ENCODE measurements at places on chromosomes 6 and 20. TPM values are rescaled to one million over a fixed set of nuclear protein-coding genes. Genes with fewer than 3 reads are reported as not detected.

DNA sequence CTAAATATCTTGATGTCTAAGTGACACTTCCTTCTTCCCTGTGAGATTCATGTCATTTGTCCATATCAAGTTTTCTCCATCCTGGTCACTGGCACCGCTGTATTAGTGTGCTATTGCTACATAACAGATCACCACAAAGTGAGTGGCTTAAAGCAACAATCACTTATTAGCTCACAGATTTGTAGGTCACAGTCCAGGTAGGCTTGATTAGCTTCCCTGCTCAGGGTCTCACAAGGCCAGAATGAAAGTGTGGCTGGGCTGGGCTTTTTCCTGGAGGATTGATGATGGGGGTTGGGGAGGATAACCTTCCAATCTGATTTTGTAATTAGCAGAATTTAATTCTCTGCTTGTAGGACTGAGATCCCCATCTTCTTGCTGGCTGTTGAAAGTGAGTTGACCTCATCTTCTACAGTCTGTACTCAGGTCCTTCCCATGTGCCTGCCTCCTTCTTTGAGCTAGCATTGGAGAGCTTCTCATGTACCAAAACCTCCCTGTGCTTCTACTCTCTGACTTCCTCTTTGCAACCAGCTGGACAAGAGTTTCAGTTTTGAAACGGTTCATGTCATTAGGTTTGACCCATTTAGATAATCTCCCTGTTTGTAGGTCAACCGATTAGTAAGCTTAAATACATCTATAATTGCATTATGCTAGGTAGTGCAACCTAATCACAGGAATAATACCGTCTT is 152.4 kb upstream of the MAN1A1 start:
- DNase-seq: no peak

- no peak for DNase-seq
Measured at GRCh38 chr6:151044465-151045441, 179.3 kb downstream of the MTHFD1L start.

DNA sequence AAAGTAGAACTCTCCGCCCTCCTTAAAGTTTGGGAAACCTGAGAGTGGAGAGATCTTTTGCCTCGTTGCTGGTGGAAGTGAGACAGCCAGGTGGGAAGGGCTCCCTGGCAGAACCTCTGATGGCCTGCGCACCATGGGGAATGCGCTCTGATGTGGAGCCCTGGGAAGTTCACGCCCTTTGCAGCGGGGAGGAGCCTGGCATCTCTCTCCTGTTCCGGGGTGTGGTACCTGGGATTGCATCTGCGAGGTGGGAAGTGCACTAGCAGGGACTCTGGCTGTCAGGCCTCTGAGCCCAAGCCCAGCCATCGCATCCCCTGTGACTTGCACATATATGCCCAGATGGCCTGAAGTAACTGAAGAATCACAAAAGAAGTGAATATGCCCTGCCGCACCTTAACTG is 159.8 kb downstream of the AKAP7 start:
- no peak for DNase-seq

Gene DSN1
- 30.1 TPM for polyA plus RNA-seq

DNA sequence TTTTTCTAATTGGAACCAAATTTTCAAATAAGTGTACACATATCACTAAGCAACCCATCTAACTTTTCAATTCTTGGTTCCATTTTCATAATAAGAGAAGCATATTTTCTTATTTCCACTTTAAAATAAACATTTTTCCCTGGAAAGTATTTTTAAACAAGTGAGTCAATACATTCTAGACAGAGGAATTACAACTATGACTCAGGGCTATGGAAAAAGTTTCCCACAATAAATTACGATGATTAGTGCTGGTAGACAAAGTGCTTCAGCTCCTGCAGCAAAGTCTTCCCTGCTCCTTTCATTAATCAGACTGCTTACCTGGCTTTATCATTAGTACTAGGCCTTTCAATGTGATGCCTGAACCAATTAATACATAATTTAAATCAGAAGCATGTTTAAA is 322.5 kb downstream of the HACE1 start:
- DNase-seq: no peak

GRCh38 chr6:70289299-70289698 is 13.6 kb downstream of the COL9A1 start:
- DNase-seq: no peak

- DNase-seq: no peak
Measured at GRCh38 chr20:49447946-49448809, 34.3 kb downstream of the KCNB1 start.

DNA sequence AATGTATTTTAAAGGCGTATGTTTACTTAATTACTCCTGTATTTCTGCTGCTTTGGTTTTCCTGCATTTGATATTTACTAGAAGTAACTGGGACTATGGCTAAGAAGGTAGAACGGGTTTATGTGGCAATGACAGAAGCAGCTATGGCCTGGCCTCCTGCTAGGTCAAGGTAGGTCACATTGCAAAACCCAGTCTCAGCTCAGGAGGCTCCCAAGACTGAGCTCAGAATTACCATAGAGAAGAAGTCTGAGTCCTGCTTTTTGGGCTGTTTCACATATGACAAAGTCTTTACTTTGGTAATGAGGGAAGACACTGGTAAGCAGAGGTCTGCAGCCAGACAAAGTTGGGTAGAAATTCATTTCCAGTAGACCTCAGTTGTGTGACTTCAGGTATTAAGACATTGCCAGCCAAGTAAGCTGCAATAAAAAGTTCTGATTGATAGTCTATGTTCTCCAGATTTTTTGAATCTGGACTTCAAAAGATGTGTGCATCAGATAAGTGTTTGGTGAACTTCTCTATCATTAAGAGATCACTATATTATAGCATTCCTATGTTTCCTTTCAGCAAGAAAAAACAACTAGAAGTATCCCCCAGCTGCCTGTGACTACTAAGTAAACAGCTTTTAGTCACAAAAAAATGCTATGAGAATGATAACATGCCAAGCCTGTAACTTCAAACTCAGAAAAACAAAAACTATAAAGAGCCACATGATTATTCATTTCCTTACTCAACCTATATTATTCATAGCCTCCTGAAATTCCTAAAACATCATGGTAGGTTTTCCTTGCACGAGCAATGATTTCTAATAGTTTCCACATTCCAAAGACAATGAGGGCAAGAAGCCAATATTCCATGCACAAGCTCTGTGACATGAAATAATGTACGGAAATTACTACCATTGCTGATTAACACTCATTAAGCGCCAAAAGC is 312.3 kb downstream of the HAO1 start:
- no peak for DNase-seq

DNA sequence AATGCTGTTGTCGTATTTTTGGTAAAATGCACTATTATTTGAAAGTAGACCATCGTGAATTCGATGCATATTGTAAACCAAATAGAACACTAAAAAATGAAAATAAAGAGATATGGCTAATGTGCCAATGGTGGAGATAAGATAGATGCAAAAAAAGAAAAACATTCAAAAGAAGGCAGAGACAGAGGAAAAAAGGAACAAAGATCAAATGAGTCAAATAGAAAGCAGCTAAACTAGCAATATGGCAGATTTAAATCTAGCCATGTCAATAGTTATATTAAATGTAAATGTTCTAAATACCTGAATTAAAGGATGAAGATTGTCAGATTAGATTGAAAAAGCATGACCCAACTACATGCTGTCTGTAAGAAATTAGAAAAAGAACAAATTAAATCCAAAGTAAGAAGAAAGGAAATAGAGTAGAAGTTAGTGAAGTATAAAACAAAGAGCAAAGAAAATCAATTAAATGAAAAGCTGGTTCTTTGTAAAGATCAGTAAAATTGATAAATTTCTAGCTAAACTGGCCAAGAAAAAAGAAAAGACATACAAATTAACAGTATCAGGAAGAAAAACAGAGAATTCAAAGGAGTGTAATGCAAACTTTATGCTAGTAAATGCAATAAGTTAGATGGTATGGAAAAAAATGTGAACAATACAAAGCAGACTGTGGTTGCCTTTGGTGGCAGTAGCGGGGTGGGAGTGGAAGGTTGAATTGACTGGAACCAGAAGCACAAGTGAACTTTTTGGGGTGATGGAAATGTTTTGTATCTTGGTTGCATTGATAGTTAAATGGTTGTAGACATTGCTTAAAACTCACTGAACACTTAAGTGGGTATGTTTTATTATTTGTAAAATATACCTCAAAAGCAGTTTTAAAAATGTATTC is 44.8 kb downstream of the PTPN1 start:
- DNase-seq: no peak

DNA sequence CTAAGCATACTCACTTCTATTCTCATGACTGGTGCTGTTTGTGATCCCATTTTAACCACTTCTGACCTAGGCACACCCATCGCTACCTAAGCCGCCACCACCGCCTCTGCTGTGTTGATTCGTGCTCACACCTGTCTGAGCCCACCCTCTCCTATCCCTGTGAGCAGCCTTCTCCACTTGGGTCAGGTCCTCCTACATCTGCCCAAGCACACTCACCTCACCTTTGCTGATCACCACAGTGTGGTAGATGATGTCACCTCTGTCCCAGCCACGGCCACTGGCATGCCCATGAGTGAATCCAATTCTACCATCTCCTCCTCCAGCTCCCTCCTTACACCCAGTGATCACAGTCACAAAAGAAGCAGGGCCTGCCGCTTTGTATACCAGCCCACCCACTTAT is 20.8 kb downstream of the MUC22 start:
- DNase-seq: no peak

Gene IL17F
- not detected for polyA plus RNA-seq

DNA sequence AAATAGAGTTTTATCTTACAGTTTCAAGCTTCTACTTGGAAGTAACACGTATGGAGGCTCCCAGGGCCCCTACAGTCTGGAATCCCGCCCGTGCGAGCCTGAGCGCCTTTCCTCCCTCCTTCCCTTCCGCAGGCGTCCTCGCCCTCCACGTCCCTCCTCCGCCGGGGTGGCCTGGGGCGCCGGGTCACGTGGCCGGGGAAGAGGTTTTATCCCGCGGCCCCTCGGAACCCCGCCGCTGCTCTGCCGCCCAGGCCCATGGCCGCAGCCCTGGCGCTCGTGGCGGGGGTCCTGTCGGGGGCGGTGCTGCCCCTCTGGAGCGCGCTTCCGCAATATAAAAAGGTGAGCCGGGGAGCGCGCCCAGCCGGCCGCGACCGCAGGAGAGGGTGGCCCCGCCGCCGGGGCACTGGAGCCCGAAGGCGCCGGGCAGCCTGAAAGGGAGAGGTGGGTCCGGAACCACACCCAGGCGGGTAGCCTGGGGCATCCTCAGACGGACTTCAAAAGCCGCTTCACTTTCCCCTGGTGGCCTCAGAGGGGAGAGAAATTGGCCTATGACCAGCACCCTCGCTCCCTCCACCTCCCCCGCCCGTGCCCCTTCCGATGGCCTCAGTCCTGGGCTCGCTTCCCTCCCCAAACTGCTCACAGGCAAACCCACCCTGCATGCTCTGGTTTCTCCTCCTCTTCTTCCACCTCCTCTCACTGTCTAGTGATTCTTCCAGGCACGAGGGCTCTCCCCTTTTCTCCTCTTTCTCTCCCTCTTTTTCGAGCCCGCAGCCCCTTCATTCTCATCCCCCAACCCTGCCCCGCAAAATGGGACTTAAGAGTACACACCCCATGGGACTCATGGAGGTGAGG is at the start of gene CLPSL2:
Gene CLPSL2, plus strand, starts transcription at position 235 of the 852 bp plus-strand sequence. Its CDS starts 21 bp downstream, at position 256.
- DNase-seq: peak; percentile 39

DNA sequence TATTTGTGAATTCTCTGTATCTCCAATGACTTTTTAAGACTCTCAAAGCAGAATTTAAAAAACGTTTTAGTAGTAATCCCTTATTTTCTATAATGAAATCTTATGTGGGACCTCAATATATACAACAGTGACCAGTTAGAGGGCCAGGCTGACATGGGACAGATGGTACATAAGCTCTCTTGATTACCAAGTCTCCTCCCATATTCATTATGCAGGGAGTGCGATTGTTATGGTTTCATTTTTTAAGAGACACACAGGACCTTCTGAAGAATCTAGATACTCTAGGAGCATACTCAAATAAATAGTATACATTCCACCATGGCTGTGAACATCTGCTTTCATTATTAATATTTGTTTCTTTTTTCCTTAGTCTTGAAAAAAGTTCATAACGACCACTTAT is 43.5 kb downstream of the GCLC start:
- no peak for DNase-seq

GRCh38 chr20:41248368-41249024 is 69.0 kb downstream of the ZHX3 start:
- peak; percentile 2 for DNase-seq

DNA sequence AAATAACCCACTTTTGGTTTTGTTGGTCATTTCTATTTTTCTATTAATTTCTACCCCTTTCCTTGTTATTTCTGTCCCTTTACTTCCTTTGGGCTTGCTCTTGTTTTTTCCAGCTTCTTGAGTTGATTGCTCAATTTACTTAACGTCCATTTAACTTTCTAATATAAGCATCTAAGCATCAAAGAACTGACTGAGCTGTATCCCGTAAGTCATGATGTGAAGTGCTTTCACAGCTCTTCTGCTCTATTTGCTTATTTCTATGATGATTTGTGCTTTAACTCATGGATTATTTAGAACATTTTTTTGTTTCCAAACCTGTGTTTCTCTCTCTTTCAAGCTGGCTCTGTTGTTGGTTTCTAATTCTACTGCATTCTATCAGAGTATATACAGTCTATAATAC is 56.7 kb upstream of the SMIM29 start:
- DNase-seq: no peak

DNA sequence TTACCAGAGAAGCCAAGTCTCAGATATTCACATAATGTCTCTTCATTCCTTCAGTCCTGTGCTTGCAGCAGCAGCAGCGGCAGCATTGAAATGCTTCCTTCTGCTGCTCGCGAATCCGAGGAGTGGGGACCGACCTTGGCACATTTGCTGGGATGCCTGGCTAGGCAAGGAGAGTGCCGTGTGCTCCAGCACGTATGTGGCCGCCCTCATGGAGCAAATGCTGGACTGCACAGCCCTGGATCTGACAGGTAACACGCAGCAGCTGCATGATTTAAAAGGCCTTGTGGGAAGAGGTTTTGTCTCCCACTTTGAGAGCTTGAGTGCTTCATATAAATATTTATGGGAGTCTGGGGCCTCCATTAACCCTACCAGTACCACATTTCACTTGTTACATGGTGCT is 9.9 kb downstream of the MAFB start:
- DNase-seq: no peak

Gene SLC17A1
- polyA plus RNA-seq: not detected

GRCh38 chr20:16528078-16528477 is 45.2 kb downstream of the KIF16B start:
- no peak for DNase-seq

Gene LPA
- polyA plus RNA-seq: not detected

DNA sequence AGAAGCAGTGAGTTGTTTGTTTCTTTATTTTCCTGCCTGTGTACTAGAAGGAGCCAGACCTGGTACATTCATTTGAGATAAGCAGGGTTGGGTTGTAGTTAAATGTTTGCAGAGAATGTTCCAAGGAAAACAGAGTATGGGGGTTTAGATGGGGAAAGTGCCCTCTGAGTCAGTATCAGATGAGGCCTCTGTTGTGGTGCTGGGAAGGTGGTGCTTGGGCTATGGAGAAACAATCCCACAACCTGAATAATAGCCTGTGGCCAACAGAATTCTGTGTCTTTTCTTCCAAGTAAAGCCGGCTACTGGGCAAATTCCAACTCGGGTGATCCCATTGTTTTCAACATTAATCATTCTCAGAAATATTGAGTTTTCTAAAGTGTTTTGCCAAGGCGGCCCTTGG is 109.3 kb downstream of the RNF144B start:
- no peak for DNase-seq
